ENCODE measurements at places on chromosomes 16 and 17.

DNA sequence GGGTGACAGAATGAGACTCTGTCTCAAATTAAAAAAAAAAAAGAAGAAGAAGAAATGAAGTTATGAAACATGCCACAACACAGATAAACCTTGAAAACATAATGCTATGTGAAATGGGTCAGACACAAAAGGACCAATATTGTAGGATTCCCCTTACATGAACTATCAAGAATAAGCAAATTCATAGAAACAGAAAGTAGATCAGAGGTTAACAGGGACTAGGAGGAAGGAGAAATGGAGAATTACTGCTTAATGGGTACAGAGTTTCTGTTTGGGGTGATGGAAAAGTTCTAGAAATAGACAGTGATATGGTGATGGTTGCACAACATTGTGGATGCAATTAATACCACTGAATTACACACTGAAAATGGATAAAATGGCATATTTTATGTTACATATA, 16.3 kb downstream of the RANBP10 start:
- no peak for DNase-seq

DNA sequence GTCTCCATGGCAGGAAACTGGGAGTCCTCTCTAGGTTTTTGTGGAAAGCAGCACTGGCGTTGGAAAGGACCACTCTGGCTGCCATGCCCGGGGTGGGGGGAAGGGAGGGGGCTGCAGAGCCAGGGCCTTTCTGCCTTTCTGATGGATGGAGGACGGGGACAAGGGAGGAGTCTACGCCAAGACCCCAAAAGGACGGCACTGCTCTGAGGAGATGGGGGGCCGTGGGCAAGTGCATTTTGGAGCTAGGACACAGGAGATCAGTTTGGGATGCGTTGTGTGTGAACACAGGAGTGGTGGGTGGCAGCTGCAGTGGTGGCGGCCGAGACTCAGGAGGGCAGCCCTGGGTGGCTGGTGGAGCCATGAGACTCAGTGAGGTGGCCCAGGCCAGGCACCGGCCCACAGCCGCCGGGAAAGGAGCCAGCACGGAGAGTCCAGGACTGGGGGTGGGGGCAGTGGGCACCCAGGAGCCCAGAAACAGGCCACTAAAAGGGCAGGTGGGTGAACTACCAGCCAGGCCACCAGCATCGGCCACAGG, 2.0 kb downstream of the CENPX start:
- no peak for DNase-seq

- DNase-seq, result no peak
Measured at GRCh38 chr17:72120642-72121163, at the start of gene SOX9. Gene SOX9 (plus strand): TSS chr17:72121020. CDS start chr17:72121392, 372 bp downstream.

- no peak for DNase-seq
Measured at GRCh38 chr16:68499006-68499405, 40.1 kb upstream of the ZFP90 start.

DNA sequence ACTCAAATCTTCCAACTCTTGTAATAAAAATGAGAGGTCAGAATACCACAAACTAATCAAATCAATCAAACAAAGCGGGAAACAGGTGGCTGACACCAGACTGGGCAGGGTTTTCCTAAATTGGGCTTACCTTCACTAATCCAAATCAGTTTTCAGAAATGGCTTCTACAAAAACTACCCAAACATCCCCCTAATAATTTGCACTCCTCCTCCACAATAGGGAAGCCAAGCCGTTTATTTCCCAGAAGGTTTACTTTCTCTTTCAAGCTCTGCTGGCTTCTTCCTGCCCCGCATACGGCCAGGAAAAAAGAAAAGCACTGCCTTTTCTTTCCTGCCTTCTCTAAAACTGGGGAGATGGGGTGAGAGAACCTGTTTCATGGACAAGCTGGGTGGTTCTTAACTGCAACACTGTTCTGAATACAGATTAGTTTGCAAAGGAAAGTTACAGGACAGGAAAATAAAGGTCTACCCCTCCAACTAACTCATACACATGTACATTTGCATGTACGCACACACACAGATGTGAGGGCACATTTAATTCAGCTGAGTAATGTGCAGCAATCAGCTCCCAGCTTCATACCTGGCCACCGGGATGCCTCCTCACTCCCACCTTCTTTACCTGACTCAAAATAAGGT, 9.2 kb downstream of the STAT3 start:
- DNase-seq, result no peak

GRCh38 chr16:4663777-4664465, 29.4 kb upstream of the NUDT16L1 start:
- DNase-seq, result no peak

GRCh38 chr16:60217787-60218186, 1483.7 kb upstream of the GOT2 start:
- no peak for DNase-seq

GRCh38 chr17:50916708-50917417, 50.7 kb upstream of the TOB1 start:
- DNase-seq, result no peak

DNA sequence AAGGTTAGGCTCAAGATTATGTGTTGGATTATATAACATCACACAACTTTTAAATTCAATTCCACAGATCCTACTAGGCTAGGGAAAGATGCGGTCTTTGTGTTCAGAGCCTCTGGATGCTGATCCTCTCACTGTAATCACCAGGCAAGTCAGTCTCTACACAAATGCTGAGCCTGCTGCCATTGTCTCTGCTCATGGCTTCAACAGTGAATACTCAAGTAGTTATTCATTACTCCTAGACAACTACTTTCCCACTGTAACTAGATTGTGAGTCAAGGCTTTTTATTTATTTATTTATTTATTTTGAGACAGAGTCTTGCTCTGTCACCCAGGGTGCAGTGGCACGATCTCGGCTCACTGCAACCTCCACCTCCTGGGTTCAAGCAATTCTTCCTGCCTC, 15.8 kb upstream of the NDUFAB1 start:
- DNase-seq, result no peak

GRCh38 chr17:10739386-10739785, 9.6 kb upstream of the TMEM220 start:
- no peak for DNase-seq

DNA sequence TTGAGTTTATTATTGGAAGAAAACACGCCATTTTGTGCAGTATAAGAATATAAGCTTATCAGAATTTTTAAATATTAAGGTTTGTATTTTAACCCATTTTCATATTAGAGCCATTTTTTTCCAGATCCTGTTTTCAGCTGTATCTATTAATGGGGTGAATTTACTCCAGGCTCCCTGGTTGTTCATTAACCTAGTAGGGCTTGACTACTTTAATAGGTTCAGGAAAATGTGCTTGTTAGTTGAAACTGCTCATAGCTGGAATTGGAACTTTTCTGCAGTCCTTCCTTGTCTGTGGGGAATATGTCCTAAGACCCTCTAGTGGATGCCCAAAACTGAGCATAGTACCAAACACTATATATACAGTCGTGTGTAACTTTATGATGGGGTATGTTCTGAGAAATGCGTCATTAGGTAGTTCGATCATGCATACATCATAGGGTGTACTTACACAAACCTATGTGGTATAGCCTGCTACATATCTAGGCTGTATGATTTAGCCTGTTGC, 28.0 kb downstream of the NFAT5 start:
- no peak for DNase-seq

DNA sequence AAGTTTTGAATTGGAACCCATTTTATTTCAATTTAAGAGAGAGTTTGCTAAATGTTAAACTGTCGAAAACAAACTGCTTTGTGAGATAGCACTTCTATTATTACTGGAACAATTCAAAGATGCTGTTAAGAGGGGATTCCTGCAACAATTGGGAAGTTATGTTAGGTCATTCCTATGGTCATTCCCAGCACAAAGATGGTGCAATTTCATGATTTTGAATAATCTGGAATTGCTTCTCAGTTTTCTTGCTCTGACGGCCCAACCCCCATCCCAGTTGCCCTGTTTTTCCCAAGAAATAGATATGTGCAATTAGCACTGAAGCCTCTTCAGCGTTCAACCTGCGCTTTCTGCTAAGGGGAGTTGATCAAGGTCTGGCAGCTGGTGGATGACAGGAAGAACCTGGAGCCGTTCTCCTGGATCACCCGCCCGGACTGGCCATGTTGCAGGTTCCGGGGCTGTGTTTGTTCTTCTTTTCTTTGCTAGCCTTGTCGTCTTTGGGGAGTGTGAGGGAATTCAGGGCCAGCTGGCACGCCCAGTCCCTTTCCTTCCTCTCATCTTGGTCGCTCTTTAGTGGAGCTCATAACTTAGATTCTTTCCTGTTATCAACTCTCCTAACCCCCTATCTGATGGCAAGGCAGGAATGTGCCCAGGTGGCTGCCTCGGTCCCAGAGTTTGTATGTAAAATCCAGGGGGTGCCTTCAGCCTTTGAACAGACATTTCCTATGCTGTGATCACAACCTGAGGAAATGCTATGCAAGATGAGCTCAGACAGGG, 29.0 kb upstream of the IRF8 start:
- no peak for DNase-seq

GRCh38 chr16:50997679-50998078, 153.4 kb downstream of the SALL1 start:
- no peak for DNase-seq

DNA sequence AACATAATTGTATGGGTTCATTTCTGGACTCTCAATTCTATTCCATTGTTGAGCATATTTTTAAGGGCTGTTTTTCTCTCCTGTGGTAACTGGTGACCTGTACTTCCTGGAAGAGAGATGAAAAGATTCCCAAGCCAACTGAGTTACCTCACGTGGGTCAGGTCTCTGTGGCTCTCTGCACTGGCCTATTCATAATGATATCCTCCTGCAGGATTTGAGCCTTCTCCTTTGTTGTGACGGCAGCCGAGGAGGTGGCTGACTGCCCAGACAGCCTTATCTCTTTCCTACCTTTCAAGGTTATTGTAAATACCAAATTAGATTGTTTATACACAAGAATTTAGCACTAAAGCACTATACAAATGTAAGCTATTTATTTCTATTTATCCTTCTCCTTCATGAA, 2.7 kb upstream of the ACE start:
- DNase-seq, result no peak

- DNase-seq, result no peak
Measured at GRCh38 chr17:19703828-19704613, 12.4 kb downstream of the SLC47A2 start.

DNA sequence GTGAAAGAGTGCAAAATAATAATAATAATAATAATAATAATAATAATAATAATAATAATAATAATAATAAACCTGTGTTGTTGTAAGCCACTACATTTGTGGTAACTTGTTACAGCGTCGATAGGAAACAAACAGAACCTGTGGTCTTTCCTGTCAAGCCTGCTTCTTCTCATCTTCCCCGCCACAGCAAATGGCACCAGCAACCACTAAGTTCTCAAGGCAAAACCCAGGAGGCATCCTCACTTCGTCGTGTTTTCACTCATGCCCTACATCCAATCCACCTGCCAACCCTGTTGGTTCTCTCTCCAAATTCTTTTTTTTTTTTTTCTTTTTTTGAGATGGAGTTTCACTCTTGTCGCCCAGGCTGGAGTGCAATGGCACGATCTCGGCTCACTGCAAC, 34.2 kb downstream of the ITGAE start:
- no peak for DNase-seq

DNA sequence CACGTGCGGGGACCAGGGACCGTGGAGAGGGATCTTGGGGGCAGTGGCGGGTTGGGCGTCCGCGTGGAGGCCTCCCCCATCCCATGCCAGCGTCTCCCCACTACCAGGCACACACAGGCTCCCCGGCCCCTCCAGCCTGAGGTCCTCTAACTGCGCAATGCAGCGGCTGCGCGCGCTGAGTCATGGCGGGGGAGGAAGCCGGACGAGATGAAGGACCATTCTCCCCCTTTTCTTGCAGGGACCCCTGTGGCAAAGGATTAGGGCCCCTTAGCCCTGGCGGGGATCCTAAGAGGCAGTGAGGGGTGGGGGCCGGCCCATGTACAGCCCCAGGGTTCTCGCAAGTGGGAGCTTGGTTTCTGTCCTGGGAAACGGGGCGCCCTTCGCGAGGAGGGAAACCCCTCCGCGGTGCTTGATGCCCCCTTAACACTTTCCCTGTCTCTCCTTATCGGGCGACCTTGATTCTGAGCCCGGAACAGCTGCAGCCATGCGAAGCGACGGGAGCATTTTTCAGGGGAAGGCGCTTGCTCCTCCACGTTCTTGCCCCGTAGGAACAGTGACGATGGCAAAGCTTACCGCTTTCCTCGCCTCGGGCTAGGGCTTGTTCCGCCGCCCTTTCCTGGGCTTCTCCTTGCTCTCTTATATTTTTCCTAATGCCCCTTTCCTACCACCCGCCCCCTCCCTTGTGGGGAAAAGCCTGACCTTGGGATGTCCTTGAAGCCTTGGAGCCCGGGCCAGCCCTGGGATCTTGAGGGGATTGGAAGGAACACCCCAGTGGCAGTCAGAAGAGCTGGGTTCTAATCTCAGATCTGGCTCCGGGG, 592 bp downstream of the ALDOA start:
- DNase-seq, result no peak

DNA sequence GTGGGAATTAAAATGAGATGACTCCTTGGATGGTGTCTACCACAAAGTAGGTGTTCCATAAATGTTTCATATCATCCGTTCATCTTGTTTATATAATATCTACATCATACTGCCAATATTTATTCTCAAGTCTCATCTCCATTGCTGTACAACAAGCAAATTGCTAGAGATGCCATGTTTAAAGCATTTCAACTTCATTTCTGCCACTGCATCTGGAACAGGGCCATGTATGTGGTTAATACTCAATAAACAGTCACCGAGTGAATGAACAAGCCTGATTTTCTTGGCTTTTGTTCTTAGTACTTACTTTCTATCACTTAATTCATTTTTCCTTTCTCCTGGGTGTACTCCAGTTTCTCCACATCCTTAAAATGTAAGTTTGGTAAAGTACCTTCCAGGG, 107.6 kb downstream of the KCNJ2 start:
- DNase-seq, result no peak

GRCh38 chr16:53159781-53160436, 105.1 kb downstream of the CHD9 start:
- DNase-seq, result no peak

DNA sequence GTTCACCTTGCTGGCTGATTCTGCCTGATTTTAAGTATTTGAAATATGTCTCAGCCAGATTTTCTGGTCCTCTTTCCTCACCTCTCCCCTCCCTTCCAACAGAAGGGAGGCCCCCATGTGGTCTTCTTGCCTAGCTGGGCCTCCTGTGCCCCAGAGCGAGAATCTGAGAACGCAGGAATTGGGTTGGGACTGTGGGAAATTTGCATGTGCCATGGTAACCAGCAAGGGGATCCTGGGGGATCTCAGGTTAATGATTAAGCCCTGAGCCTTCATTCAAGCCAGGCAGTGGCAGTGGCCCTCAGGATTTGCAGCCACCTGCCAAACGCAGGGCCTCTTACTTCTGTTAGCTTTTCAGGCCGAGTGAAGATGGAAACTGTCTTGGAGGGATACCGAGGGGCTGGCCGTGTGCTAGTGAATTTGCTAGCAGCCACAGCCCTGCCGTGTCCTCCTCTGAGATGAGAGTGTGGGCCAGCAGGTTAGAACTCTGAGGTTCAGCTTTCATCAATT, 40.2 kb downstream of the KSR1 start:
- DNase-seq, result no peak
